ENCODE measurements at places on chromosomes 6 and 20. TPM values are rescaled to one million over a fixed set of nuclear protein-coding genes. Genes with fewer than 3 reads are reported as not detected.

Gene PGC
- total RNA-seq: not detected

Gene ABCC10
- total RNA-seq: 24.6 TPM

Gene CCN5
- 1.5 TPM for total RNA-seq

Gene CLPSL1
- not detected for total RNA-seq

Gene TRAPPC3L
- not detected for total RNA-seq

Gene FAM83B
- 0.12 TPM for total RNA-seq

Gene FAM162B
- 14.1 TPM for total RNA-seq

Gene BPIFB2
- not detected for total RNA-seq

Gene GJA1
- 355 TPM for total RNA-seq

Gene SAMHD1
- 20.6 TPM for total RNA-seq

Gene SLC13A3
- 3.1 TPM for total RNA-seq

Gene TP53TG5
- not detected for total RNA-seq

Gene METTL24
- total RNA-seq: 0.50 TPM

Gene TM9SF4
- total RNA-seq: 35.4 TPM

Gene DNAH8
- total RNA-seq: 0.12 TPM
